ENCODE measurements at places on chromosomes 2 and 18. TPM values are rescaled to one million over a fixed set of nuclear protein-coding genes. Genes with fewer than 3 reads are reported as not detected.

GRCh38 chr2:160621748-160622147, 128.1 kb upstream of the RBMS1 start:
- no peaks in the 10 kb centered on the region for H3K36me3 ChIP-seq
- no peak for DNase-seq
- H3K4me3 ChIP-seq: no peak overlapping the region
- H3K27ac ChIP-seq: no peak overlapping the region
- no peaks in the 10 kb centered on the region for H3K27me3 ChIP-seq

NAT8 gene
- not detected for total RNA-seq

- no peaks in the 10 kb centered on the region for H3K4me1 ChIP-seq
- H3K27me3 ChIP-seq: no peaks in the 10 kb centered on the region
- DNase-seq: no peak
Measured at GRCh38 chr2:124343827-124344498, 318.9 kb downstream of the CNTNAP5 start.

GRCh38 chr2:233672886-233673285, 1.2 kb downstream of the UGT1A9 start:
- no peak overlapping the region for H3K4me3 ChIP-seq
- DNase-seq: no peak
- no peaks in the 10 kb centered on the region for H3K36me3 ChIP-seq

CAVIN2 gene
- 263 TPM for total RNA-seq

PLEK gene
- total RNA-seq: 4.4 TPM

MORN2 gene
- 14.8 TPM for total RNA-seq

TRABD2A gene
- total RNA-seq: 1.2 TPM

GRCh38 chr2:156321243-156321904, 11.1 kb downstream of the NR4A2 start:
- DNase-seq: no peak
- H3K27me3 ChIP-seq: peaks cover 8% of the 10 kb centered on the region
- no peaks in the 10 kb centered on the region for H3K4me1 ChIP-seq
- H3K36me3 ChIP-seq: peaks cover 5% of the 10 kb centered on the region

SPDYA gene
- total RNA-seq: not detected

SUPT7L gene
- total RNA-seq: 16.1 TPM

RETSAT gene
- total RNA-seq: 34.2 TPM

DNA sequence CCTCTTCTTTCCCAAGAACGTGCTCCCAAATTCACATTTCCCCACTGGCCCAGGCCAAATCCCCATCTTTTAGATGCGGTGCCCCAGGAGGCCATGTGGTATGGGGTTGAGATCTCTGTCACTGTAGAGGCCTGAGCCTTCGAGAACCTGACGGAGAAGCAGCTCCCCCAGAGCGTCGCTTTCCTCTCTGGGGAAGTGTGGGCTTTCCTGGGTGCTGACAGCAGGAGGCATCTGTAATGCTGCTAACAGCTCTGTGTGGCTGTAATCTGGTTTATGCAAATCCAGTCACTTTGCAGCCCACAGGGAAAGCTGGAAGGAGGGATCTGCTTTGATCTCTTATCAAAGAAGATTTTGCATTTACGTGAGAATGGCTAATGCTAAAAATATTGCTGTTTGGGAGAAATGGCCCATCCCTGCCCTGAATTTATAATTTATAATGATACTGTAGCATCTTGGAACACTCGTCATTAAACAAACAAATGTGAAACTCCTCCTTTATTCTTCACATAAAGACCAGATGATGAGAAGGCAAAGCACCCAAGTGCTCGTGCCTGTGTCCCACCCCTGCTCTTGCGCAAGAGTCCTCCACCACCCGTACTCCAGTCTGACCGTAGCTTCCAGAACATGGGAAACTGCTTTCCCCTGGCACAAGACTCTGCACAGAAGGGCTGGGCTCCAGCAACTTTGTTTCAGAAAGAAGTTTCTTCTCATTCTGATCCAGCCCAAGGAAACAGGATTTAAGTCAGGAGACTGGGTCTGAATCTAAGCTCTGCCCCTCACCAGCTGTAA, 109.9 kb upstream of the EPC2 start:
- H3K4me1 ChIP-seq: peaks cover 5% of the 10 kb centered on the region
- peak; percentile 68 for DNase-seq
- no peak overlapping the region for H3K27ac ChIP-seq
- no peak overlapping the region for H3K4me3 ChIP-seq

DNA sequence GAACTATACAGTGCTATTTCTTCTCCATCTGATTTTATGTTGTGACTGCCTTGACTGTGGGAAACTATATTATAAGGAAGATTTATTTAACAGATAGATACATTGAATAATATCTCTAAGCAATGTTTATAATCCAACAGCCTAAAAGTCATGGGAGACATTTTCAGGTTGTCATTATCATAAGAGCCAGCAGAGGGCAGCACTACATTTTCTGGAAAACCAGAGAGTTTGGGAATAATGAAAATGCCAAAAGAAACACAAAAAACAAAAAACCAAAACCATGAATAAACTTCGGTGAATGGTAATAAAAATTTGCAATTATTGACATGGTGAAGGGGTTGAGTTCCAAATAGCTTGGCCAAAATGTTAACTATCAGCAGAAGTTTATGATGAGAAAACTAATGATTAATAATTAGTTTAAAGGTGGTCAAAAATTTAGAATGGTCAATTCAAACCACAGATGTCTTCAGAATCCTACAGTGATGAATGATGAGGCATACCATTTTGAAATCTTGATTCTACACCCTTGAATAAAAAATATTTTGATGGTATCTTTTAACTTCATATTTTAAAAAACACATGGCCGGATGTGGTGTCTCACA, 4.7 kb downstream of the EEF1B2 start:
- H3K4me3 ChIP-seq: no peak overlapping the region
- no peak for DNase-seq
- no peaks in the 10 kb centered on the region for H3K4me1 ChIP-seq
- H3K27me3 ChIP-seq: no peaks in the 10 kb centered on the region
- no peak overlapping the region for H3K27ac ChIP-seq
- H3K36me3 ChIP-seq: peaks cover 30% of the 10 kb centered on the region

GRCh38 chr2:127570282-127571250, 35.1 kb downstream of the MYO7B start:
- no peaks in the 10 kb centered on the region for H3K4me1 ChIP-seq
- H3K36me3 ChIP-seq: no peaks in the 10 kb centered on the region

DNA sequence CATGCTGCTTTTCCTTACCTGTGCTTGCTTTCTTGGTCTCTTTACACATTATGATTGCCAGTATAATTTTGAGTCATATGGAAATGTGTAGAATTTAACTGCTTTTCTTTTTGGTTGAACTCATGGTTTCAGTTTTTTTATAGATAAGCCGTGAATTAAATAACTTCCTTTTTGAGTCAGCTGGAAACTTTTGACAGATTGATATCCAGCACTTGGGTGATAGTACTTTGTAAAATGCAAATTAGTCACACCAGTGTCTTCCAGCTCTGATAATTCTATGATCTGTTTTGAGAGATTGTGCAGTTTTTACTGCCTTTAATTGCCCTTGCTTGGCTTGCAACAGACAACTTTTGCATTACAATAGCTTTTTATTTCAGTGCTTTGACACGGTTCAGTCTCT, 86.4 kb downstream of the NCOA1 start:
- H3K27ac ChIP-seq: no peak overlapping the region
- H3K4me1 ChIP-seq: peaks cover 20% of the 10 kb centered on the region
- no peak overlapping the region for H3K4me3 ChIP-seq
- DNase-seq: no peak
